ENCODE measurements at places on chromosomes 13 and 19. TPM values are rescaled to one million over a fixed set of nuclear protein-coding genes. Genes with fewer than 3 reads are reported as not detected.

CCDC122 gene
- total RNA-seq: 0.56 TPM

CYP4F8 gene
- total RNA-seq: not detected

OR7A5 gene
- total RNA-seq: not detected

FCAR gene
- not detected for total RNA-seq

ZNF880 gene
- total RNA-seq: 6.3 TPM
